Stimulated activated CD4-positive, alpha-beta T cell treated with anti-CD3 and anti-CD28 coated beads, Interleukin-2, amount 100 ng/mL, for 24 hours (primary cell): ENCODE measurements at places on chromosomes 6 and 20.

DNA sequence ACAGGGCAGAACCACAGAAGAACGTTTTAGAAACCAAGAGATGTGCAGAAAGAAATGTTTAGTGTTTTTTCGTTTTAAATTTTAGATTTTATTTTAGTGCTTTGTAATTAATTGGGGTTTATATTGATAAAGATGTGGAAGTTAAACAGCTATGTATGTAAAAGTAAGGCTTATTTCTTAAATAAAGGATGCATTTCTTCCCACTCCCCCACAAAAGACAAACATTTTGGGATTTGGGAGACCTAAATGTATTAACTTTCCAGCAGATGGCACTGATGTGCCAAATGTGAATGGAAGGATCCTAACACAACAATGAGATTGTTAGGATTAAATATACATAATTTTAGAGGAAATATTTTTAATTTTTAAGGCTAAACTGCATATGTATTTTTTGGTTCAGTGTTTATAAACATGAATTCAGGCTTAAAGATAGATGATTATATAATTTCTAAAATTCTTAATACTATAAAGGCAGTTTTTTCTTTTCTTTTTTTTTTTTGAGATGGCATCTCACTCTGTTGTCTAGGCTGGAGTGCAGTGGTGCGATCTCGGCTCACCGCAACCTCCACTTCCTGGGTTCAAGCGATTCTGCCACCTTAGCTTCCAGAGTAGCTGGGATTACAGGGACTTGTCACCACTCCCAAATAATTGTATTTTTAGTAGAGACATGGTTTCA is 12.0 kb downstream of the PFDN4 start:
- no peak for DNase-seq

GRCh38 chr6:149168968-149169367 is 148.5 kb upstream of the TAB2 start:
- DNase-seq, result no peak

GRCh38 chr6:72466971-72467566 is 154.8 kb upstream of the KCNQ5 start:
- DNase-seq, result no peak

DNA sequence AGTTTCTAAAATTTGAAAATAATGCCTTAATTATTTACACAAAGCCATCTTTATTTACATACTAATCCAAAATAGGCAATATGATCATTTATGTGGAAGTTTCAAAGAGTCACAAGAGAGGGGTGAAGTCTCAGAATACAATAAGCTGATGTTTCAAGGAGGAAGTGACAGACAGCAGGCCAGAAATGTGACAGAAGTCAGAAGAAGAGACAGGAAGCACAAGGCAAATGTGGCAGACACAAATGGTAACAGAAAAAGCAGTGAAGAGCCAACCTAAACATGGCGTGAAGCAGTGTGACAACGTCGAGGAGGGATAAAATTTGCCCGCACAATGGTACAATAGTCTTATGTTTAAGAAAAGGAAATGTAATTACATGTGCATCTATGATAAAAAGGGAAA is 59.8 kb downstream of the SHPRH start:
- no peak for DNase-seq

DNA sequence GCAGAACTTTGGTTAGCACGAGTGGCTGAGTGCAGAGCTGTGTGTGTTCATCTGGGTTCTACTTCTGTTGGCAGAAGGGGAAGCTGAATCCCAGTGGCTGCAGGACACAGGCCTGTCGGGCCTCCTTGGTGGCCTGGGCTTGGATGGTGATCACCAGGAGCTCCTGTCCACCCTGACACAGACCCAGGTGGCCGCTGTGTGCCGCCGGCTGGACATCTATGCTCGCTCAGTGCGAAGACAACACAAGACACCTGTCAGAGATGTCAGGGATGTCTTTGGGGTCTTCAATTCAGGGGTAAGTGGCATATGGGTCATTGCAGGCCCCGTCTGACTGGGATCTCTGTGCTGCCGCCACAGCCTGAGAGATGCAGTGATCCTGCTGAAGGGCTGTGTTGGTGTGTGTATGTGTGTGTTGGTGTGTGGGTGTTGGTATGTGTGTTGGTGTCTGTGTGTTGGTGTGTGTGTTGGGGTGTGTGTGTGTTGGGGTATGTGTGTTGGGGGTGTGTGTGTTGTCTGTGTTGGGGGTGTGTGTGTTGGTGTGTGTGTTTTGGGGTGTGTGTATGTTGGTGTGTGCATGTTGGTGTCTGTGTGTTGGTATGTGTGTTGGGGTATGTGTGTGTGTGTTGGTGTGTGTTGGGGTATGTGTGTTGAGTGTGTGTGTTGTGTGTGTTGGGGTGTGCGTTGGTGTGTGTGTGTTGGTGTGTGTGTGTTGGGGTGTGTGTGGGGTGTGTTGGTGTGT is 25.5 kb downstream of the ARHGAP40 start:
- DNase-seq, result no peak

DNA sequence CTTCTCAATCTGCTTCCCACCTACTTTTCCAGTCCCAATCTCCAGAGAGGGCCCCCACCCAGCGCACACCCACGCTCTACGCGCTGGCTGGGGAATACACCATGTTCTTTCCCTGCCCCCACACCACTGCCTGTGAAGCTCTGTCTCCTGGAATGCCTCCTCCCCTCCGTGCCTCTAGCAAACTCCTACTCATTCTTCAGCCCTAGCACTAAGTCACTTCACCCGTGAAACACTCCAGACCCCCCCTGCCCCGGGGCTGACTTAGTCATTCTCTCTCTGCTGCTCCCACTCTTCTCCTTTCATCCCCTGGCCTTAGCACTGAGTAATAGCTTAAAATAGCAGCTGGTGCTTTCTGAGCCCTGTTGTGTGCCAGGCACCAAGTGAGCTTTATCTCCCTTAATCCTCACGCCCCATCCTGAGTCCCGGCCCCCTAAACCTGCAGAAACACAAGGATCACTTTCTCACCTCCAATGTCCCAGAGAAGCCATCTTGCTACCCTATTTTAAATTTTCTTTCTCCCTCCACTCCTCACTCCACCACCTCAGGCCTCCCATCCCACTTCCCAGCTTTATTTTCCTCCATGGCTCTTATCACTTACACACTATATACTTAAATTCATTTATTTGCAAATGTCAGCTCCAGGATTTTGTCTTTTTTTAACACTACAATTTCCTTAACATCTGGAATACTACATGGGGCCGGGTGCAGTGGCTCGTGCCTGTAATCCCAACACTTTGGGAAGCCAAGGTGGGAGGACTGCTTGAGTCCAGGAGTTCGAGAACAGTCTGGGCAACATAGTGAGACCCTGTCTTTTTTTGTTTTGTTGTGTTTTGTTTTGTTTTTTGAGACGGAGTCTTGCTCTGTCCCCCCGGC is 6.3 kb upstream of the PARD6B start:
- DNase-seq, result peak; percentile 77

- DNase-seq, result no peak
Observed at GRCh38 chr6:70839286-70840266, 117.3 kb downstream of the B3GAT2 start.

- no peak for DNase-seq
Observed at GRCh38 chr6:44854712-44855443, 467.4 kb downstream of the CDC5L start.
